ENCODE measurements at places on chromosomes 3 and 15.

DNA sequence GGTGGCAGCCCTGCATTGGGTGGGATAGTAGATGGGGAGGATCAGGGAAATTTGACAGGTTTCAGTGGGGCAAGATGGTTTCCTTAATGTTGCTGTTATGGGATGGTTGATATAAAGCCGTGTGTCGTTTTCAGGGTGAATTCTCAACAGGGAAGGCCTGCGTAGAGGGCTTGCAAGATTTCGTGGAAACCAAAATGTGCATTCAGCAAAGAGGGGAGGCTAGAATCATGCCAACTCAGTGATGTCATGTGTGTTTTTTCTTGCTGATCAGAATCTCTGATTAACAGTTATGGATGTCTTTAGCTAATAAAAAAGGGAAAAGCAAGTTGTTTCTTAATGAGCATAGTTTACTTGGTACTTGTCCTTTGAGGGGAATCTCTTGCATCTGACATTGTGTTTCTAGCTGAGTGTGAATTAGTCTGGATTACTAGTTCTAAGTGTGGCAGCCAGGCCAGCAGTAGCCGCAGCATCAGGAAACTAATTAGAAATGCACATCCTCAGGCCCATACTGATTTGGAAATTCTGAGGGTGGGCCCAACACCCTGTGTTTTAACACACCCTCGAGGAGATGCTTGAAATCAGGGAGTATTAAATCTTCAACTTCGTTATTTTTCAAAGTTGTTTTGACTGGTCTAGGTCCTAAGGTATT lies 24.8 kb downstream of the MRAS start:
- DNase-seq, result no peak

DNA sequence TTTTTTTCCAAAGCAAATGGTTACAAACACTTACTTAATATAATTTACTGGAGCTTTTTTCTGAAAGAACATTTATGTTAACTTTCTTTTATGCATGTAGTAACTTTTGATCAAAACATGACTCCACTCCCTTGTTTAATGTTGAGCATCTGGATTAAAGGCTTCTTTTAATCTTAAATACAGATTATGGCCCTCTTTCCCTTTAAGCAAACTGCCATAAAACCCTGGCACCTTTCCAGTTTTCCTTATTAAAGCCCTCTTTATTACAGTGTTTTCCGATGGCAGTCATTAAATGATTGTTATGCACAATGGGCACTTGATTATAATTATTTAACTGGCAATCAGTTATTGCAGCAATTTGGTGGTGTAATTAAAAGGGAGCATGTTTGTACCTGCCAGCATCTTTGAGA lies 167.0 kb downstream of the VGLL4 start:
- no peak for DNase-seq

DNA sequence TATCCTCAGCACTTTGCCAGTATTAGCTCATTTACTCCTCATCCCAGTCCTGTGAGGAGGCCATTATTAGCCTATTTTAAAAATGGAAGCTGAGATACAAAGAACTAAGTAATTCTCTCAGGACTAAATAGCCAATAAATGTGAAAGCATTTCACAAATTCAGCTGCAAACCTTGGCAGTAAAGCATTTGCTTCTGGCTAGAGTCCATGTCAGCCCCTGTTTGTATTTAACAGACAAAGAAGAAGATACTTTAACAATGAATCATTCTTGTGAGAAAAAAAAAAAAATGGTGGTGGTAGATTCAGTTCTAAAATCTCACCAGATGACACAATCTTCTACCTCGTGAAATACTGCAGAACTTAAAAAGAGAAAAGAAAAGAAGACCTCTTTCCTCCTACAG lies 85.0 kb upstream of the CNTN6 start:
- DNase-seq, result peak; percentile 5

- peak; percentile 82 for DNase-seq
These were observed 223.6 kb upstream of the TBL1XR1 start for GRCh38 chr3:177420651-177421480.

- DNase-seq, result no peak
These were observed 56.8 kb downstream of the DNAH1 start for GRCh38 chr3:52372822-52373504.

- no peak for DNase-seq
These were observed 17.7 kb downstream of the CMTM8 start for GRCh38 chr3:32256206-32256605.

DNA sequence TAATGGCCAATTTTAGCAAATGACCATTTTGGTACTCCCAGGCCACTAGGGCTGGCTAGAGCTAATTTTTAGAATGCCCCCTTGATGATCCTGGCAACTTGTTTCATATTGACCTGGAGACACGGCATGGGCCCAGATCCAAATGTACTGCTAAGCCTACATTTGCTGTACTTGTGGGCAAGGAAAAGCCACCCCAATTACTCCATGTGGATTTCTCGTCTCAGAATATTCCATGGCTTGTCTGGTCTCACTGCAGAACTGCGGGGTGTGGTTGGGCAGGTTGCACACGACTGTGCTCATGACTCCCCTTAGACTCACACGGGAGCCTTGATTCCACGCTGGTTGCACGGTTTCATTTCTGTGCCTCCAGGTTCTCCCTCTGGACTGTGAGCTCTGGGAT lies 140.9 kb downstream of the RPLP1 start:
- no peak for DNase-seq

DNA sequence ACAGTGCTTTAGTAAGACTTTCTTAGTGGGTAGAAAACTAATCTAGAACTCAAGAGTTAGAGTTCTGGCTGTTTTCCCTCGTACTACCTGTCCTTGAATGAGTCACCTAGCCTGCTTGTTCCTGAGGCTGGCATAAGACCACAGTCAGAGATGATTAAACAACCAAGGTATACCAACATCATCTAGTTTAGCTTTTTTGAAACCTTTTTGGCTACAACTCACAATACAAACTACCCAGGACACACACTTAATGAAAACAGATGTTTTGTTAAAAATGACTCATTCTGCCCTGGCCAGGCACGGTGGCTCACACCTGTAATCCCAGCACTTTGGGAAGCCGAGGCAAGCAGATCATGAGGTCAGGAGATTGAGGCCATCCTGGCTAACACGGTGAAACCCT lies 4.6 kb downstream of the MCCC1 start:
- no peak for DNase-seq

- DNase-seq, result peak; percentile 77
These were observed 149.5 kb downstream of the SMAD6 start for GRCh38 chr15:66851311-66852063.

- no peak for DNase-seq
These were observed 19.3 kb downstream of the IFT80 start for GRCh38 chr3:160379628-160380214.

Measured in AG10803 (cell line).